ENCODE measurements at places on chromosomes 11 and 22. TPM values are rescaled to one million over a fixed set of nuclear protein-coding genes. Genes with fewer than 3 reads are reported as not detected.

Gene ASCC2
- total RNA-seq: 23.0 TPM

Gene CAPN1
- total RNA-seq: 131 TPM

Gene FXYD2
- total RNA-seq: 0.07 TPM

Gene MRGPRF
- total RNA-seq: 11.2 TPM

Gene RAB36
- total RNA-seq: 2.9 TPM
